ENCODE measurements at places on chromosomes 1 and 21.

DNA sequence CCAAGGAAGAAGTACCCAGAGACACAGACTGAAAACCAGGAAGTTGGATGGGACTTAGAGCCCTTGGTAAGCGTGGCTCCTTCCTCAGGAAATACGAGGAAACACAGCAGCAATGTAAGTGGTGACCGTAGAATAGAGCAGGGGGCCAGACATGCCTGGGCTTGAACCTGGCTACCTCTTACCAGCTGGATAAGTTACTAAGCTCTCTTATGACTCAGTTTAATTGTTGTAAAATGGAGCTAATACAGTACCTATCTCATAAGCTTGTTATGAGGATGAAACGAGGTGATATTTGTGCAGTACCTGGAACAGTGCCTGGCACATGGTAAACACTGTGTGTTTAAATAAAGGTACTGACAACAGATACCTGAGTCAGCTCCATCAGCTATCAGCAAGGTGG, 19.2 kb downstream of the EBNA1BP2 start:
- no peak for DNase-seq

- DNase-seq: no peak
Measured at GRCh38 chr1:62588000-62588399, 9.3 kb upstream of the ANGPTL3 start.

GRCh38 chr1:19768353-19769210, 31.1 kb downstream of the TMCO4 start:
- DNase-seq: no peak

GRCh38 chr1:11456965-11457364, 22.0 kb upstream of the DISP3 start:
- DNase-seq: no peak

DNA sequence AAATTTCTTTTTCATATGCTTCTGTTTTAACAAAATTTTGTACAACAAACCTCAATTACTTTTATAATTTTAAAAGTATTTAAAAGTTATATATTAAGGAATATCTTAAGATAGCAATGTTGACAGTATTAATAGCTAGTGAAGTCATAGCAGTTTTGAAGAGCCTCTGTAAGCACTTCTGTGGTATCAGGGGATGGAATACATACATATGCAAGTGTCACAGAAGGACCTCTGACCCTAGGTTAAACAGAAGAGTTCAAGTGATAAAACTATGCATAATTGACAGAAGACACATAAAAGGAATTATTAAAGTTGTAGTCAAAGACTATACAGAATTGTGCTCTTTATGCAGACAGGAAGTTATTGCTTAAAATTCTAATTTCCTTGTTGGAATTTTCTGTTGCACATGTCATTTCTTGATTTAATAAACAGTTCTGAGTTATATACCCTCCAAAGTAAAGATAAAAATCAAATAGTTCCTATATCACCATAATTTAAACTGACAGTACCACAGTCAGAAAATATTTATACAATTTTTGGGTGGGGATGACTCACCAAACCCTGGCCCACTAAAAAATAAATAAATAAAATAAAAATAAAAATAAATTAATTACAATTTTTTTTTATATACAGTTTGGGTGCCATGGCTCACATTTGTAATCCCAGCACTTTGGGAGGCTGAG, 27.1 kb downstream of the IPP start:
- DNase-seq: no peak

- no peak for DNase-seq
Measured at GRCh38 chr1:39003794-39004193, 12.7 kb downstream of the AKIRIN1 start.
